ENCODE measurements at places on chromosomes 6 and 20.
A peak's percentile ranks its signal among the peaks of the same experiment; 100 is the strongest.

- DNase-seq: no peak
Measured at GRCh38 chr6:46440641-46441040, 50.6 kb downstream of the RCAN2 start.

DNA sequence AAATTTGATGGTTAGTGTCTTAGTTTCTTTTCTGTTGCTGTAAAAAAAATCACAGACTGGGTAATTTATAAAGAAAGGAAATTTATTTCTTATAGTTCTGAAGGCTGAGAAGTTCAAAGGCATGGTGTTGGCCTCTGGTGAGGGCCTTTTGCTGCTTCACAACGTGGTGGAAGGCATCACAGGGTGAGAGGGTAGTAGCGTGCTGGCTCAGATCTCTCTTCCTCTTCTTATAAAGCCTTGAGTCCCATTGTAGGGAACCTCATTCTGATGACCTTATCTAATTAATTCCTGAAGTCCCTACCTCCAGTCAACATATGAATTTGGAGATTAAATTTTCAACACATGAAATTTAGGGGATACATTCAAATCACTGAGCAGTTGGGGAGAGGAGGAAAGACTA, 62.0 kb downstream of the ARID1B start:
- DNase-seq: no peak

- no peak for DNase-seq
Measured at GRCh38 chr20:60729135-60729900, 522.7 kb upstream of the CDH4 start.

DNA sequence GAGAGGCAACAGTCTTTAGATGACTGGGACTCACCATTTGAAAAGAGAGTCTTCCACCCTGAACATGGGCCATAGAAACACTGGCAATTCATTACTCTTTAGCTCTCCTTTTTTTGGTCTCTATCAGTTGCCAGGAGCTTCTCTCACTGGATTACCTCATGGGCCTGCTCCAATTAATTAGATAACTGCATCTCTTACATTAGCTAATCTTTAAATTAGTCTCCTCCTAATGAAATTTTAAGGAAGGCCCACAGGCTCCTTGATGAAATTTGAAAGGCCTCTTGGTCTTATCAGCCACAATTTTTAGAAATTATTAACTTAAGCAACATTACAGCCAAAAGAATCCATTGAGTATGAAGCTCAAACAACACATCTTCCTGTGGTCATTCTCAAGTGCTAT, 184.4 kb downstream of the UNC5CL start:
- DNase-seq: no peak

- DNase-seq: peak; percentile 32
Measured at GRCh38 chr6:30060606-30061091, 416 bp upstream of the POLR1H start.

DNA sequence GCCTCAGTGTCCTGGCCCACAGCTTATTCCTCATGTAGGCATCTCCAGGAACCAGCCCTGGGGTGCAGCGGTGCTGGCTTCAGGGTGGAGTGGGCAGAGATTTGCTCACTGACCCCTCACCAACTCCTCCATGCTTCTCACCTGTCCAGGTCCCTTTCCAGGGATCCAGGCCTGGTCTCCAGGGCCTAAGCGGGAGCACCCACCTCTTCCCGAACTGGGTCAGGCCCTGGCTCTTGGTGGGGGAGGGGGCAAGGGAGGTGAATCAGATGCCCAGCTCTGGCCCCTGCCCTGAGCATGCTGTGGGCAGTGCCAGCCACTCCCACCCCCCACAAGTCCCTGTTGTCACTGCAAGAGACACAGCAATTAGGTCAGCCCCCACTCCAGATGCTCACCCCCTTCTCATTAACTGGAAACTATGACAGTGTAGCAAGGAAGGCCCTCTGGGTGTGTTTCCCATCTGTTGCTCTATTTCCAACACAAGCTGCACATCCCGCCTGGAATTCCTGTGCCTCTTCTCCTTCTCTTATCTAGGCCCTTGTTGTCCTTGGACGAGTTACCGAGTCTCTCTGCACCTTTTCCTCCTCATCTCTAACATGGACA, 37.0 kb downstream of the MDFI start:
- no peak for DNase-seq

- DNase-seq: no peak
Measured at GRCh38 chr20:37881601-37882343, 21.2 kb upstream of the VSTM2L start.

DNA sequence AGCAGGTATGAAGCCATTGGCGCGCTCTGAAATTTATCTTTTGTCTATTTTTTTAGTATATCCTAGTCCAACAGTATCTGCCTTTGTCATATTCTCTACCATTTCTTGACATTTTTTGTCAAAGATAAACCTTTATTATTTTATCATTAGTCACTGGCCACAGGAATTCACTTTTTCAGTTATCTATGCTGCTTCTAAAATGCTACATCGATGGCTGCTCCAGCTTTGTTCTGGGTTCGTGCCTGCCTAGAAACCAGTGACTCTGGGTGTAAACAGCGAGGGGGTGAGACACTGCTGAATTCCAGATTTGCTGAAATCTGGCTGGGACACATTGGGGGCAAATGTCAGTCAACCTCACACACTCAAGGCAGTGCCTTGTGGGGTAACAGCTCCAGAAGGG, 193.4 kb downstream of the CDC5L start:
- no peak for DNase-seq

DNA sequence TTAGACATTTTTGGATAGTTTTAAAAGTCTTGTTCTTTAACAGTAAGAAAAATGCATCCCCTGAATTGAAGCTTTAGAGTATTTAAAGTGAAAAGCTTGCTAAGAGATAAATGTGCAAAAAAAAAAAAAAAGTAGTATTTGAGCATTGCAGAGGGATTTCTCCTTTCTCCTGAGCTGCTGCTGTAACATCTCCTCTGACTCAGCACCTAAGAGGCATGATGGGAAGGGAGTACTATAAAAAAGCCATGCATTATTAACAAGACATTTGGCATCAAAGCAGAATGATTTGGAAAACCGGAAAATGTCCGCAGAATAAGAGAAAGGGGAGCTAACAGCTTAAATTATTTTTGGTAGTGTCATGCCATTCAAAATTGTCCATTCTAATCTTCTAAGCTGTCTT, 27.9 kb downstream of the B4GALT5 start:
- no peak for DNase-seq

GRCh38 chr6:90938122-90938521, 351.2 kb upstream of the MAP3K7 start:
- DNase-seq: no peak

DNA sequence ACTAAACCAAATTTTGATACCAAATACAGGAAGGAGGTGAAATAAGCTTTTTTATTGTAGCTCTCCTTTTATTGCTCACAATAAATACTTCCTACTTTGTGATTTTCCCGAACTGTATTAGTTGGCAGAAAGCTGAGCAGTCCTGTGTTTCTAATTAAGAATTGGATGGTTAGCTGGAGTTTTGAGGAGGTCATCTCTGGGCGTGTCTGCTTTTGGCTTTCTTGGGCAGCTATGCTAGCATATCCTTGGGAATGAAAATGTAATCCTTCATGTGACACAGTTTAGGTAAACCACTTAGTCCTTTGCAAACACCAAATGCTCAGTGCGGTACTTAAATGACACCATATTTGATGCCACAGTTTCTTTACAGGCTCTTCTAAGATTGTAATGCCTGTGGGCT, 67.5 kb downstream of the MTHFD1L start:
- no peak for DNase-seq

DNA sequence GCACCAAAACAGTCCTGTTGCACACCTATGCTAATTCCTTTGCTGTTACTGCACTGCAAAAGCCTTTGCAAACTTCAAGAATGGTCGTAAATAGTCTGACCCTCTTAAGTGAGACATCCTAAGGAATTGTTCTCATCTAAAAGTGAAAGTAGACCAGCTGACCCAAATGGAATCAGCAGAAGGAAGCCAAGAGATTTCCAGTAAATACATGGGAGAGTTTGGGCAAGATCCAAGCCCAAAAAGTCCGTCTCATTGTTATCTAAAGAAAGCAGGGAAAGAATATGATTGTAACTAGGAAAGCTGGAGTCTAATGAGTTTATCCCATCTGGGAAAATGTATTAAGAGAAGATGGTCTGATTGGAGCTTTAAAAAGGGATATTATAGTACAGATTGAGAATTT, 43.0 kb upstream of the HIVEP1 start:
- no peak for DNase-seq

DNA sequence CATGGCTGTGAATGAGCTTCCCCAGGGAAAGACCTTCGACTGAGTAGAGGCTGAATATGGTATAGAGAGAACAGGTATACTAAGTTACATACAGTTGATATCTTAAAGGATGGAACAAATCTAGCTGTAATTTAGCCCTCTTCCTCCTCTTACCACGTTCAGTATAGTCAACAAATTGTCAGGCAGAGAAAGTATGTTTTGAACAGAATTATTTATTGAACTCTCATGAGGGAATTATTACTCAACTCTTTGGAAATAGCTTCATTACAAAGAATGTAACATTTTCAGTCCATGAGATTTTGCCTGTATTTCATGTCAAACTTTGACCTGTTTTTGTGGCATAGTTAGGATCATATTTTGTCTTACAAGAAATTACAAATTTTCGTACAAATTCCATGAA, 63.0 kb downstream of the SH3BGRL2 start:
- no peak for DNase-seq

DNA sequence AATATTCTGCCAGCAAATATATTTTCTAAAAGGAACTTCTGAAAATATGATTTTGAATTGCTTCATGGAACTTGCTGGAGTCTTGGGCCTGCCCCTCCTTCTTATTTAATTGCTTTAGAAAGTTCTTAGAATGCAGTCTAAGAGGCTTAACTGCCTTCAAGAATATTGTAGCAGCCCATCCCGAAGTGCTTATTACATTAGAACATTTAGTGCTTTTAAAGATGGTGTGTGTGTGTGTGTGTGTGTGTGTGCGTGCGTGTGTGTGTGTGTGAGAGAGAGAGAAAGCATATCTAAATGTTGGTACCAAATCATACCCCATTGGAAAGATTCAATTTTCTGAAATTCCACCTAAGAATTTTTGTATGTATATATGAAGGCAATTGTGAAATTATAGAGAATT, 193.5 kb downstream of the SLC24A3 start:
- DNase-seq: no peak

DNA sequence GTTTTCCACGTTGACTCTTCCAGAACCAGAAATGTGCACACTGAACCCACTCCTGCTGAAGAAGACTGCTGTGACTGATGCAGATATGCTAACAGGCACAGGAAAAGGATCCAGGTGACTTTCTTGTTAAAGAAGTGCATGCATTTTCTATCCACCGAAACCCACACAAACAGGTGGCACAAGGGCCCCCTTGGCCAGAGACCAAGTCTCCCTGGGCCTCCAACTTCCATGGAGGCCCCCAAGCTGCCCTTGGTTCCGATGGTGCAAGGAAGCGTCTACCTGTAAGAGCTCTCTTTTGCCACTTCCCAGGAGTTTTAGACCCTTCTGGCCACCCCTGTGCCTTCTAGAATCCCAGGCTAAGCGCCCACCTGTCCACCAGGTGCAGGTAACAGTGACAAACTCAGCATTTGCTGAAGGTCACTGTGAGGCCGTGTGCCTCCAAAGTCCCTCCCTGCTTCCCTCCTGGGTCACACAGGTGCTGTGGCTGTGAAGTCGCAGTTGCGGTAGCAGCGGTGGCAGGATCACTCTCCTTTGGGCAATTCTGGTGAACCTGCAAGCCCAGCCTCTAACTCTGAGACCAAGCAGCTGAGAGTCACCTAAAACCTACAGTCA, 134.8 kb downstream of the PXDC1 start:
- no peak for DNase-seq

- DNase-seq: no peak
Measured at GRCh38 chr6:113447088-113447831, 409.9 kb upstream of the MARCKS start.

- no peak for DNase-seq
Measured at GRCh38 chr6:128964233-128964755, 81.4 kb downstream of the LAMA2 start.

- DNase-seq: no peak
Measured at GRCh38 chr6:131890091-131890490, 61.1 kb downstream of the CCN2 start.

DNA sequence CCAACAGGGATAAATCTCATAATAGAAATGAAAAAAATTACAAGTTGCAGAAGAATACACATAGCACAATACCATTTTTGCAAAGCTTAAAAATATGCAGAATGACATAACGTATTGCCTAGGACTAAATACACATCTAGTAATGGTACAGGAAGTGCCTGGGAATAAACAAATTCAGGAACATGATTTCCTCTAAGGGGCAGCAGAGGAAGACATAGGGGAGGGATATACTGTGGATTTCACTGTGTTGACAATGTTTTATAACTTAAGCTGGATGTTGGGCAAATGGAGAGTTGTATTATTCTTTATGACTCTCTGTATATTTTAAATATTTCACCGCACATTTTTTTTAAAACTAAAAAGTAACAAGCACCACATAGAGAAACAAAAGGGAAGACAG, 5.6 kb upstream of the GLO1 start:
- no peak for DNase-seq

DNA sequence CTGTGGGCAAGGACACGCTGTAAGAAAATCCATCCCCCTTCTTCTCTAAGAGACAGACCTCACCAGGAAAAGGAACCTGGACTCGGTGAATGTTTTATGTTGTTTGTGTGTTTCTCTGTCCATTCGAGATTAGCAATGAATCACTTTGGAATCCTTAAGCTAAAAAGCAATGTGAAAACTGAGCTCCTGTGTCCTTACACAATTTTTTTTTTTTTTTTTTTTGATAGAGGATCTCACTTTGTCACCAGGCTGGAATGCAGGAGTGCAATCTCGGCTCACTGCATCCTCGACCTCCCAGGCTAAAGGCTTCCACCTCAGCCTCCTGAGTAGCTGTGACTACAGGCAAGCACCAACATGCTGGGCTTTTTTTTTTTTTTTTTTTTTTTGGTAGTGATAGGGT, 32.1 kb downstream of the BFSP1 start:
- DNase-seq: no peak

DNA sequence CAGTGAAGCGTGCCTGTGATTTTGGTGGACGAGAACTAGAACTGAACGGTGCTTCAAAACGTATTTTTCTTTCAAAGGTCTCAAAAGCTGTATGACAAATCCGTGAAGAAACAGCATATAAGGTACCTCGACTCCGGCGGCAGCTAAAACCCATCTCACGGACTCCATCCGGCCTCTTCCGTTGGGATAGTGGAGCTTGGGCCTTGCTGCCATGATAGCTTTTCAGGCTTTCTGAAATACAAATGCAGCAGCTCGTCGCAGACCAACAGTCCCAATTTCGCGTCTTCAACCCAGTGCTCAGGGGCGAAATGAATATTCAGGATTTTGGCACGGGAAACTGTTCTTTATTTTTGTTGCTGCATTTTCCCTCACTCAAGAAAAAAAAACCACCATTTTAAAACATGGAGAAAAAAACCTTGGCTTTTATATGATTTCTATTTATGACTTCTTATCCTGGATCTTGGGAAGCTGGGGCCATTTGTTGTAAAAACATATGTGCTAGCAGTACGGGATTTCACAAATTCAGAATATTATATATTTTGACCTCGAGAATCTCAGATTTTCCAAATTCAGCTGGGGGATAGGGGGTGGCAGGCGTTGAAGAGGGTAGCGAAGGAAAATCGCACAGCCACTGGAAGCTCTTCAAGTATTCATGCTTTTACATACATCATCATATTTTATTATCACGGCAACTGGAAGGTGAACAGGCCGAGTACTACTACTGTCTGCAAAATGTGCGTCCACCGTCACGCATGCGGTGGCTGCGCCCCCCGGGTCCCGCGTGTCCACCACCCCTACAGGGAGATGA, 849 bp downstream of the GSTA4 start:
- no peak for DNase-seq

Data from DND-41 (cell line).